ENCODE measurements at places on chromosomes 2 and 18. TPM values are rescaled to one million over a fixed set of nuclear protein-coding genes. Genes with fewer than 3 reads are reported as not detected.

The SPP2 gene
- total RNA-seq: not detected

The PID1 gene
- total RNA-seq: 8.5 TPM

The TTC21B gene
- total RNA-seq: 34.6 TPM

The CYP26B1 gene
- total RNA-seq: 10.2 TPM

The MOB4 gene
- total RNA-seq: 36.4 TPM

The SERPINB2 gene
- 19.6 TPM for total RNA-seq

The LRRTM1 gene
- total RNA-seq: not detected

The GREB1 gene
- total RNA-seq: 0.65 TPM

The RNU2-63P gene
- under 0.01 TPM for total RNA-seq

The IHH gene
- 0.12 TPM for total RNA-seq

The RPIA gene
- total RNA-seq: 6.2 TPM

The SP5 gene
- not detected for total RNA-seq

The STPG4 gene
- total RNA-seq: 0.49 TPM

The STON1 gene
- total RNA-seq: 19.3 TPM

The REG3G gene
- not detected for total RNA-seq

The KLHL14 gene
- 0.16 TPM for total RNA-seq

The NTSR2 gene
- not detected for total RNA-seq

The ARHGEF33 gene
- 0.61 TPM for total RNA-seq

The PDE1A gene
- 3.2 TPM for total RNA-seq

The SKA1 gene
- 0.81 TPM for total RNA-seq

The ADNP2 gene
- total RNA-seq: 27.1 TPM

The BOK gene
- 20.3 TPM for total RNA-seq

The AKAIN1 gene
- not detected for total RNA-seq

The SLC8A1 gene
- 36.2 TPM for total RNA-seq

The GIGYF2 gene
- 63.0 TPM for total RNA-seq

The COLEC12 gene
- total RNA-seq: 297 TPM

The DUSP2 gene
- 2.2 TPM for total RNA-seq

The UGT1A4 gene
- not detected for total RNA-seq

The LYPD6B gene
- 18.6 TPM for total RNA-seq

The NCKAP5 gene
- total RNA-seq: 0.85 TPM

The EFHD1 gene
- 1.9 TPM for total RNA-seq

The ICOS gene
- total RNA-seq: not detected

The UGT1A9 gene
- not detected for total RNA-seq

The NDC80 gene
- total RNA-seq: 2.9 TPM

The MC4R gene
- 0.36 TPM for total RNA-seq

The CHN1 gene
- 227 TPM for total RNA-seq

The NEU2 gene
- total RNA-seq: not detected

The RAX gene
- not detected for total RNA-seq

The DSG1 gene
- total RNA-seq: not detected

The CFAP53 gene
- 0.32 TPM for total RNA-seq

The AGXT gene
- not detected for total RNA-seq

The MAPK4 gene
- not detected for total RNA-seq

The TUBB8B gene
- total RNA-seq: not detected

The LAMA1 gene
- total RNA-seq: 1.9 TPM

The ASB18 gene
- total RNA-seq: not detected

The ALPP gene
- not detected for total RNA-seq

The ARHGEF4 gene
- 5.5 TPM for total RNA-seq

The CFAP221 gene
- 0.32 TPM for total RNA-seq

The EML6 gene
- total RNA-seq: 3.2 TPM

The NR4A2 gene
- total RNA-seq: 0.49 TPM

The POTEC gene
- not detected for total RNA-seq

Data from hair follicle dermal papilla cell (primary cell).